Effector memory CD4-positive, alpha-beta T cell (primary cell): ENCODE measurements at places on chromosomes 5 and 9.

DNA sequence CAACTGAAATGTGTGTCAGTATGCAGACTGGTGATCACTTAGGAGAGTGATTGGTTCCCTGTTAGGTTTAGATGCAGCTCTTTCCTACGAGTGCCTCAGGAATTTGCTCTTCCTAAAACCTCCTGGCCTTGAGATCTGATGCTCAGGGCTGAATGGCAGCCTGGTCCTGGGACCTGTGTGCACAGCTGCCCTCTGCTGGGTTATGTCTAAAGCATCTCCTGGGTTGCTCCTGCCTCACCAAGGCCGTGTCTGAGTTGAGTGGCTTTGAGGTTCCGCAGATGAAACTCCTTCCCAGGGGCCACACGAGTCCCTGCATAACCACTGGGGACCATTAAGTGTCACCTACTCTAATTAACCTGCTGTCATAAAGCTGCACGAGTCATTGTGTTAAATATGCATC lies 59.5 kb downstream of the MVB12B start:
- DNase-seq, result no peak

DNA sequence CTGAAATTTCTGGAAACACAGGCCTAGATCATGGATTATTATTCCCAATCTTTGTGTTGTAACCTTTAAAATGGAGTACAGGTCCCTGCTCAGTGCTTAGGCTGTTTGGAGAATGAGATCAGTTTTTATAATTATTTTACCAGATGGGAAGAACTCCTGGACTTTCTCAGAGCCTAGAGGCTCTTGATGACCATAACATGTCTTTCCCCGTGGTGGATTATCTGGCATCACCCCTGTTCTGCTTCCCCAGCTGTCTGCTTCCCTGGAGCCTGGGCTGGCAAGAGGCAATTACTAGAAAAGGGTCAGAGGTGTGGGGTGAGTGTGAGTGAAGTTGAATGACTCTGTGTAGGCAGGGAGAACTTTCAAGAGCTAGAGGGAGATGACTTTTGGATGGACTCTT lies 143.0 kb downstream of the CARTPT start:
- no peak for DNase-seq

DNA sequence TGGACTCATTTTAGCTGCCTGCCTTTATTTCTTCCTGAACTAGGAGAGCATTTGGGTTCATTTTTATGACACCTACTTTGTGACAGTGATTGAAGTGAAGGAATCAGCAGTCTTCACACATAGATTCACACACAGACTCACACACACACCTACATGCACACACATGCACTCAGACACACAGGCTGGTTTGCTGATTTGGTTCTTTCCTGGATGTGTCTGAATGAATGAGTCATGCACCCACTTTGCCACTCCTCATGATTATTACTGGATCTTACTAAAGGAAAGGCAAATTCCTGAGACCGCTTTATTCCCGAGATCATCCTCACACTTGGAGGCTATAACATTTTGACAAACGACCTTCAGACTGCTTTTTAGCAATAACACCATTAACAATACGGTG lies 529.5 kb downstream of the AGTPBP1 start:
- DNase-seq, result no peak

- no peak for DNase-seq
Measured at GRCh38 chr9:127463911-127464310, 12.6 kb downstream of the LRSAM1 start.

GRCh38 chr9:86665416-86665815 lies 281.9 kb downstream of the GAS1 start:
- no peak for DNase-seq

DNA sequence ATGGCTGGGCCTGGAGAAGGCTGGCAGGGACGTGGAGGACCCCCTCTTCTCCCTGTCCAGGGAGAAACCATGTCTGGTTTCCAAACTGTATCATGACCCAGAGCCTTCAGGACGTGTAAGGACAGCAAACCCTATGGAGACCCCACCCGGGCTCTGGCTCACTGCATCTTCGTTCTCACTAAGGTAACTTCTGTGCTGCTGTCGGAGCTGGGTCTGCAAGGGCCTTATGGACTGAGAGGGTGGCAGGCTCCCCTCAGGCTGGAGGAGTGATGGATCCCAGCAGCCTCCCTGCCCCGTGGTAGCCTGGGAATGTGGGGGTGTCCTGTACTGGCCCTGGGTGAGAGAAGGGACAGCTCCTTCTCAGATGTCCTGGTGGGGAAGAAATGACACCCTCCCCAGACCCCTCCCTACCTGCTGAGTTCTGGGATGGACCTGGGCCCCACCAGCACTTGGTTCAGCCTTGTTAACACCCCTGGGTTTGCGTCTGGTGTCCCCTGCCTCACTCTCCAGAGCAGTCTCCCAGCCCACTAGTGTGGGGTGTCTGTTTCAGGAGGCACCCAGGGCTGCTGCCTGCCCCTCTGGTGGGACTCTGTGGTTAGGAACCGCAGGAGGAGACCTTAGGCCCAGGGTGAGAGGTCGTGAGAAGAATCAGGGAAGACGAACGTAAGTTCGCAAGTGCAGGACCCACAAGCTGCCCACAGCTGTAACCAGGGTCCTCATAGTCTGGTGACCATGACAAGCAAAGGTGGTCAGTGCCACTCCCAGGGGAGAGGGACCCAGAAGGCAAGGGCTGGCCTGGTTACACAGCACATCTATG lies 6.6 kb downstream of the SPATA31E1 start:
- no peak for DNase-seq

GRCh38 chr5:107217721-107218130 lies 453.0 kb downstream of the EFNA5 start:
- no peak for DNase-seq

DNA sequence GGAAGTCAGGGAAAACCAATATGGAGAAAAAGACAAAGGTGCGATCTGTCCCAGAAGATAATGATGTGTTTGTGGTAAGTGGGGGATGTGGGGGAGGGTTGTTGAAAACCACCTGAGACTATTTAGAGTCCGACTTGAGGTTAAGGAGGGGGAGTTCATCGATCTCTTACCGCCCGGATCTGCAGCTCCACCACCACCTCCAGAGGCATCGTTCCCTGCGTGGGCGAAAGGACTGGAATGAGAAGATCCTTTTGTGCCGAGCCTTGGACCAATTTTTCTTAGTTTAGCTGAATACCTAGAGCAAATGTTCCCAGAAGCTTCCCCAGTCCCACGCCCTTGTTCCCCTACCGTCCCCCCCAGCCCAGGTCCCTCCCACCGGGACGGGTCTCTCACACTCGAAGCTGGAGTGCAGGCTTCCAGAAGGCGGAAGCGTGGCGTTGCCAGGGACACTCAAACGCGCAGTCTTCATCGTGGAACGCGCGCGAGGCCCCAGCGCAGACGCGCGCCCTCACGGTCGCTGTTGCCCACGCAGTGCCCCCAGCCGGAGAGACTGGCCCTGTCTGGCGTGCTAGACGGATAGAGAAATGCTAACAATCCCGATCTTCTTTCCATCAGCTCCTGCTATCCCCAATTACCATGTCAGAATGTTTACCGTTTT lies at the start of gene SPATA6L:
SPATA6L (minus strand) TSS at position 439 of the 658 bp plus-strand sequence; CDS start at position 209, 230 bp downstream.
- peak; percentile 29 for DNase-seq

DNA sequence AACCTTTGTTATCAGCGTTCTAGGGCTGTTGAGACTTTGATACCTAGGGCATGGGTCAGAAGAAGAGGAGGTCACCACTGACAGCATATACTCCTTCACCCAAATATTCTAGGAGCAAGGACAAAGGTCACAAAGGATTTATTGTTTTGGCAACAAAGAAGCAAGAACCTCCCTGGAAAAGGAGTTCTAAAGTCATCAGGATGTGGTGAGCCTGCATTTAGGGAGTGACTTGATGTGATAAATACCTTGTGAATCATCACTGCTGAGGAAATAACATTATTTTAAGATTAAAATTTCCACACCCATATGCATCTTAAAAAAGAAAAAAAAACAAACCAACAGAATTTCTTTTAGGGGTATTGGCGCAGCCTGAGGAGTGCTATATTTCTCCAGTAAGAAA lies 13.9 kb downstream of the IFNA1 start:
- DNase-seq, result no peak

DNA sequence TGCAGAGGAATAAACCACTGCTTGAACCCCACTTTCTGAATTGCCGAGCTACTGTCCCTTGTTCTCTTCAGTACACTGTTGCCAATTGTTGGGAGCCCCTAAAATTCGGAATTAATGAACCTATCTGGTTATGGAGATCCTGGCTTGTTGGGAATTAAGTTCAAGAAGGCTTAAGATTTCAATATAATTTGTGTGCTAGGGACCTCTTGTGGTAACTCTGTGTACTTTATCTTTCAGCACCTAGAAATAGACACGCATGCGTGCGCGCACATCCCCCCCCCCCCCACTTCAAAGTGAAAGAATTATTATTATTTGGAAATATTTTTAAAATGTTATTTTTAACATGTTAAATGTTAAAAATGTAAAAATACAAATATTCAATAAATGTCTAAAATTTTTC lies 53.3 kb upstream of the FAM169A start:
- no peak for DNase-seq

DNA sequence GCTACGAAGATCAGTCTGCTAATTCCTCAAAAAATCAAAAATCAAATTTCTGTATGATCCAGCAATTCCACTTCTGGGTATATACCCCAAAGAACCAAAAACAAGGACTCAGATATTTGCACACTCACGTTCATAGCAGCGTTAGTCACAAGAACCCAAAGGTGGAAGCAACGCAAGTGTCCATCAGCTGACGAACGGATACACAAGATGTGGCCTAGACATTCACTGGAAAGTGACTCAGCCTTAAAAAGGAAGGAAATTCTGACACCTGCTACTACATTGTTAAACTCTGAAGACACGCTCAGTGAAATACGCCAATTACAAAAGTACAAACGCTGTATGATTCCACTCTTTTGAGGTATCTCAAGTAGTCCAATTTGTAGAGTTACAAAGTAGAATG lies 93.3 kb downstream of the OTULIN start:
- DNase-seq, result no peak

GRCh38 chr5:71969460-71969859 lies 137.8 kb upstream of the MAP1B start:
- no peak for DNase-seq

GRCh38 chr9:129141066-129142041 lies 30.1 kb downstream of the PTPA start:
- DNase-seq, result no peak

GRCh38 chr5:136038635-136039034 lies 9.8 kb downstream of the TGFBI start:
- no peak for DNase-seq

DNA sequence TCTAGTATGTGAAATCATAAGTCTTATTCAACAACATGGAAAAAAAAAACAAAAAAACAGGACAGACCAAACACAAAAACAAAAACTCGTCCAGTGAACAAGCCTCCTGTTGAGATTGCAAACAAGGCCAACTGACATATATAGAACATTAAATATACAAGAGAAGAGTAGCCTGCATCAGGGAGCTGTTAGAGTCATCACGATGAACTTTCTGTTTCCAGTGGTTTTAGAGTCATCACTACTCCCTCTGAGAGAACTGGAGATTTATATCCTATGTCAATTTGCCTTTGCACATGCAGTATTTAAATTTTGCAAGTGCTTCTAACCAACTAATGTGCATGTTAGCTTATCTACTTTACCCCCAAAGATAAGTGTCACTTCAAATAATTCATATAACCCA lies 9.9 kb downstream of the SNCAIP start:
- DNase-seq, result no peak

DNA sequence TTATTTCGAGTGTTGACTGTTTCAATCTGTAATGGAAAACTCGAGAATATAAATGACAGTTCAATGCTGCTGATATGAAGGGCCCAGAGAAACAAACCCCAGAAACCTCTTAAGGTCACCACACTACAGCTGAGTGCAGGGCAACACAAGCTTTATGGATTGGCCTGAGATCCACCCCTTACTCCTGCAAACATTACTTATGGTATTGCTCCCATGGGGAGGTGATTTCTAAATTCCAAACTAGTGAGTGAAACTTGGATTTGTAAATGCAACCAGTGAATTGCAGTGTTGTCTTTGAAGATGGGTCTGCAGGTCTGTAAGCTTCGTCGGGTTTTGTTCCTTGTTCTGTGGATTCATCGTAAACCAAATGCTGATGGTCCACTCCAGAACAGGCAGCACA lies 85.4 kb downstream of the NTRK2 start:
- no peak for DNase-seq

DNA sequence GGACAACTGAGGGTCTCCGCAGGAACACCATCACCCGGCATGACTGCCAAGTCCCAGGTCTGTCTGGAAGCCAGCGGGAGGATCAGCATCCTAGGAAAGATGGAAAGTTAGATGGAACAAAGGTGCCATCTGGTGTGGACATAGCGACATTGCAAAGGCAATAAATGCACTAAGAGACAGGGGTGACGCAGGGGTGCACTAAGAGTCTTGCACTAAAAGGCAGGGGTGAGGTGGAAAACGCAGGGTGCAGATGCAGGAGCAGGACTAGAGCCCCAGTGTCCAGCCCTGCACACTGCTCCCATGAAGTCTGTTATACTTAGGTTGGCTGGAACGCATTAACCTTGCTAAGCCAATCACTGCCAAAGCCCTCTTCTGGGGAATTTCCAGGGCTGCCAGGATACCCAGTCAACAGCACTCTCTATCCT lies 15.5 kb downstream of the ATOX1 start:
- DNase-seq, result no peak

DNA sequence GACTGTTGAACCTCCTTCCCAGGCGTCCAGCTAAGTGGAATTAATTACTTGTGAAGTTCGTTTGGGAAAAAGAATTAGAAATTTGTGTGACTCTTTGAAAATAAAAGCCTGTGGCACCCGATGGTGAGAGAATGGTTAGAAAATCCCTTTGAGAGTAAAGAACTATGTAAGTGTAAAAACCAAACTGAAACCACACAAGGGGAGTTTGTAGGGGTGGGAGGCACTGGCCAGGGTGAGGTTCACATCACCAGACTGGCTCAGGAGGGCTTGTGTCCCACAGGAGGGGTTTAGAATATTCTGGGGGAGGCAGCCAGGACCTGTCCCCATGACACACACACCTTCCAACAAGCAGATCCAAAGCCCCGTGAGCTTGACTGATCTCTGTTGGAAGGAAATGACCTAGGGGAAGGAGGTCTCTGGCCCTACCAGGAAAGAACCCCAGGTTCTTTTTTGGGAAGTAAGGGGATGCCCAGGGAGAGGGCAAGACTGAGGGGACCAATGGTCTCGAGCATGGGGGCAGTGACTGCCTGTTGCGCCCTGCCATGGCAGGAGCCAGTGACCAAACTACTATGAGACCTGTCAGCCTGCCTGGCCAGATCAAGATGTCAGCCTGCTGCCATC lies 4.3 kb downstream of the SPATA24 start:
- DNase-seq, result no peak
